Activated T-cell treated with anti-CD3 and anti-CD28 coated beads for 4 hours (primary cell): ENCODE measurements at places on chromosomes 2 and 18.

DNA sequence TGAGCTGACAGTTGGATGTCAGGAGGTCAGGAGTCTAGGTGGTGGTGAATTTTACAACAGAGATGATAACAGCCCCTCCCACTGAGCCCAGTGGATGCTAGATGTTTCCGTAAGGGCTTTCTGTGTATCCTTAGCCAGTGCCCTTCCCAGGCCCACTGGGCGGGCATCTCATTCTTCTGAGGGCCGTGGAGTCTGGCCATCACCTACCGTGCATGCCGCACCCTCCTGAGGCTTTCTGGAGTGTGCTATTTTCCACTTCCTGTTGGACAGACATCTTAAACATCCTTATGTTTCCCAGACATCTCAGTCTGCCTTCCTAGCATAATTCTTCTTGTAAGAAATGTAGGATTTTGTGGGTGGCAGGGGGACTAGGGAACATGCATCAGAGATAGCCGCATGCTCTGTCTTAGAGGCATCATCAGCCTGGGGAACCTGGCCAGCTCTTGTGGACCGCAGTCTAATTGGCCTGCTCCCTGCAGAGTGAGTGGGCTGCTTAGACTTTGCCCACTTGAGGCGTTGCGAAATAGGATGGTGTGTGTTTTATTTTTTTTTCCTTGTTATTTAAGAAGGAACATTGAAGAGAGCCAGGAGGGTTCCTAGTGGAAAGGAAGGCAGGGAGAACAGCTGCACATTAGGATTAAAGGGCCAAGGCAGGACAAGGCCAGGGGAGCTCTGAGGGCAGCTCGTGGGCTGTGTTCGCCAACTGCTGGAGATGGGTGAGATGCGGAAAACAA is 135.8 kb downstream of the SH3RF3 start:
- DNase-seq = no peak

DNA sequence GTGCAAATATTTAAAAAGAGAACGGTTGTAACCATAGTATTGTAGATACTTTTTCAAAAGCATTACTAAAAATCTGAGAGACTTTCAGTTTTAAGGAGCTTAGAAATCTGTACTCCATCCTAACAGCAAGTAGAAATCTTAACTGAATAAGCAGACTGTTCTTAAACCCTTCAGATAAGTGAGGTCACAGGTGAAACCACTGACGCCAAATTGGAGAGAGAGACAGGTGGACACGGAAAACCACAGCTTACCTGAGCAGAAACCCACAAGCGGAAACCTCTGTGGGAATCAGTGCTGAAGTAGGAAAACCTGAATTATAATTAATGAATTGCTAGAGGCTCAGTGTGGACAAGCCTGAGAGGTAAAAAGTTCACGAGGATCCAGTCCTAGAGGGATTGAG is 959.4 kb upstream of the CELF4 start:
- DNase-seq = no peak

- no peak for DNase-seq
Observed at GRCh38 chr18:69757733-69758132, 189.9 kb downstream of the CD226 start.

DNA sequence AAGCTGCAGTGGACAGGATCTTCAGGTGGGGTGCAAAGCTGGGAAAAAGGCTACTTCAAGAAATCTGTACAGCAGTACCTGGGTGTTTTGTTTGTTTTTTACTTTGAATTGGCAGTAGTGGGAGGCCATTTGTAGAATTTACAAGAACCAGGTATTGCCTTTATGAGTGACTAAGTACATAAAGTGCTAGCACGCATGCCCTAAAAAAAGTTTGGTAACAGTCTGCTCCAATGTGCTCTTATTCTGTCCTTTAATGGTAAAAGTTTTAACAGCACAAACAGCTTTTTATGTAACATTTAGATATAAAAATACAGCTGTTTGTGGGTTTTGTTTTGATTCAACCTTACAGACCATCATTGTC is 17.2 kb downstream of the REV1 start:
- no peak for DNase-seq

- no peak for DNase-seq
Observed at GRCh38 chr2:29446847-29447246, 331.6 kb downstream of the CLIP4 start.

GRCh38 chr18:36075862-36076587 is 8.7 kb upstream of the RPRD1A start:
- DNase-seq = no peak

DNA sequence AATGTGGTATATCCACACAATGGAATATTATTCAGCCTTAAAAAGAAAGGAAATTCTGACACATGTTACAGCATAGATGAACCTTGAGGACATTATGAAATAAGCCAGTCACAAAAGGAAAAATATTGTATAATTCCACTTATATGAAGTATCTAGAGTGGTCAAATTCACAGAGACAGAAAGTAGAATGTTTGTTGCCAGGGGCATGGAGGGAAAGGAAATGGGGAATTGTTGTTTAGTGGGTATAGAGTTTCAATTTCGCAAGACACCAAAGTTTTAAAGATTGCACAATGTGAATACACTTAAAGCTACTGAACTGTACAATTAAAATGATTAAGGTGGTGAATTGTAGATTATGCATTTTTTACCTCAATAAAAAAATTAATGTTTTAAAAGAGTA is 92.9 kb downstream of the TXNL1 start:
- DNase-seq = no peak

- DNase-seq = no peak
Observed at GRCh38 chr18:46587600-46587999, 69.4 kb downstream of the LOXHD1 start.

DNA sequence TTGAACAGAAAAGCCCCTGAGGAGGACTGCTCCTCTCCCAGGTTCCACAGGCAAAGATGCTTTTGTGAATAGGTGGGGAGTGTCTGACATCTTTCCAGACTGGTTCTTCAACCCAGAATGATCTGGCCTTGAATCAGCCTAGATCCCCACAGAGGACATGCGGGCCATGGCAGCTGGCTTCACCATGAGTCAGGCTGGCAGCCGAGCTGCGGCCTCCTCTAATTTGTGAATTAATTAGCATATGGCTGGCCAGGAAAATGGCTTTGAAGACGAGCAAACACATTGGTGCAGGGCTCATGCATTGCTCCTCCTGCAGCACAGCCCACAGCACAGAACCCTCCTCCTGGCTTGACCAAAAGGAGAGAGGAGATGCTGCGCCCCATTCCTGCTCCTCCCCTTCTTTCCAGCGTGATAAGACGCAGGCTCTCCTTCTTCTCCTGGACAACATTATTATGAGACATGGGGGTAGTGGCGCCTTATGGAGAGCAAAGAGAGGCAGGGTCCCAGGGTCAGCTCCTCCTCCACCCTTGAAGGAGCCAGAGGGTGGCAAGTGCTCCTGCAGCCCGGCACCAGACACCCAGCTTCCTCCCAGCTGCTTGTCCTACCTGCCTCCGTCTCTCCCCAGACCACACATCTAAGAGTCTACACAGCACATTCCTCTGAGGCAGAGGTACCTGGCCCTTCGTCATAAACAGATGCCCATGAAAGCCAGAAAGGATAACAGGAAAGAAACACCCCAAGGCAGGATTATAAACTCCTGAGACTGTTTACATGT is 66.7 kb downstream of the EDAR start:
- no peak for DNase-seq

- no peak for DNase-seq
Observed at GRCh38 chr2:46461709-46462171, 17.6 kb upstream of the TMEM247 start.

- DNase-seq = no peak
Observed at GRCh38 chr2:64214281-64215115, 70.3 kb upstream of the PELI1 start.

DNA sequence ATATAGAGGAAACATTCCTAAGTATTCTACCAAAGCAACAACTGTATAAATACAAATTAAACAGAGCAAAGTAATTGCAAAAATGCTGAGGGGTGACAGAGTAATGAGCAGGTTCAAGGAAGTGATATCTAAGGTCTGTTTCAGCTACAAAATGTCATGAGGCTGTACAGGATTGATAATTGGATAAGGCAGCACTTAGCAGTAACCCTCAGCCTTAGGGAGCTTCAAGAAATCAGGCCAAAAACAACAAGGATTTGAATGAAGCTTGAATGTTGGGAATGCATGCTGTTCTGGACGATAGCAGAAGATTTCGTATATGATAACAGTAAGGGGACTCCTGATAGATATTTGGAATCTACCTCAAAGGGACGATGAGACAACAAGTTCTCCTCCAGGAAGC is 142.0 kb upstream of the MMADHC start:
- no peak for DNase-seq

GRCh38 chr2:239606741-239607516 is 206.1 kb upstream of the HDAC4 start:
- DNase-seq = no peak

GRCh38 chr2:165843351-165843750 is 49.3 kb upstream of the GALNT3 start:
- no peak for DNase-seq

GRCh38 chr2:164597983-164598382 is 23.3 kb downstream of the GRB14 start:
- no peak for DNase-seq

DNA sequence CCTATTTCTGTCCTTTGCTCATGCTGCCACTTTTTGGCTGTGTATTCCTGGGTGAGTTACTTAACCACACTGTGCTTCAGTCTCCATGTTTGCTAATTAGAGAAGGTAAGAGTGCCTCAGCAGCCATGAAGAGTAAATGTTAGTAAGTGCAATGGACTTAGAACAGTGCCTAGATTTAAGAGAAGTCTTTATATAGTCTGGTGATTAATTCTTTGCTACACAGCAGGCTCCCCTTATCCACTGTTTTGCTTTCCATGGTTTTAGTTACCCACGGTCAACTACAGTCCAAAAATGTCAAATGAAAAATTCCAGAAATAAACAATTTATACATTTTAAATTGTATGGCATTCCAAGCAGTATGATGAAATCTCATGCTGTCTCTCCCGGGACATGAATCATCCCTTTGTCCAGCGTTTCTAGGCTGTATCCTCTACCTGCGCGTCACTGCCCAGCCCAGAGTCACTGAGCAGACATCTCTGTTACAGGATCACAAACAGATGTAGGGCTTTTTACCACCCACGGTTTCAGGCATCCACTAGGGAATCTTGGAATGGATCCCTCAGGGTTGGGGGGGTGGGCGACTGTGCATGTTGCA is 91.0 kb downstream of the CTIF start:
- no peak for DNase-seq

DNA sequence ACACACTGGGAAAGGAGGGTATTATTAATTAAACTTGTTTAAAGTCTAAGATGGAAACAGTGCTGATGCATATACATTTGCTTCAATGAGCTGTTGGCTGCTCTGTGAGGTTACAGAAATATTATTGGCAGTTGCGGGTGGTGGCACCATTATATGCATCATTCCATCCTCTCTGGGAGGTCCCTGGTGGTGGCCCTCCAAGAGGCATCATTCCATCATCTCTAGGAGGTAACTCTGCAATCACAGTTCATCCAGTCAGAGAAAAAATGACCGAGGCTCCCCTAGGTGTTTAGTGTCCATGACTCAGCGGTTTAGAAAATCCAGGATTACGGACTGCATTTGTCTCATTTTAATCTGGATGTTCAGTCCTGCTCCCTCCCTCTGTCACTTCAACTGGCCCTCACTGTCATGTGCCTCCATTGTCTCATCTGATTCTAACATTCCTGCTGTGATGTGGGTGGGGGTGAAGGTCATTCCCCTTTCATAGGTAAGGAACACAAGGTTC is 15.4 kb downstream of the AFF3 start:
- DNase-seq = no peak

- DNase-seq = no peak
Observed at GRCh38 chr2:45013229-45014015, 4.2 kb upstream of the SIX2 start.

GRCh38 chr2:104233591-104233990 is 620.3 kb upstream of the POU3F3 start:
- no peak for DNase-seq

DNA sequence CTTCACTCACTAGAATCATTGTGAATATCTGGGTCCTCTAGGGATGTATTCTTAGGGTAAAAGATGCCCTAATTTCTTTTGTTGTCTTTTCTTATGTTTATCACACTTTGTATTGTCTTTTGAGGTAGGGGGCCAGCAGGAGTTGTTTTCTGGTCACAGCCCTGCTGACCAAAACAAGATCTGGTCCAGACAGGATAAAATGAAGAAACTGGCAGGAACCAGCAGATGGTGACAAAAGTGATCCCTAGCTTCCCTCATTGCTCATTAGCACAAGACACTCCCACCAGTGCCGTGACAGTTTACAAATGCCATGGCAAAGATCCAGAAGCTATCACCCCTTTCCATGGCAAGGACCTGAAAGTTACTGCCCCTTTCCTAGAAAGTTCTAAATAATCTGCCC is 81.7 kb upstream of the CCDC85A start:
- no peak for DNase-seq

- no peak for DNase-seq
Observed at GRCh38 chr2:30798536-30798991, 8.7 kb downstream of the CAPN13 start.

DNA sequence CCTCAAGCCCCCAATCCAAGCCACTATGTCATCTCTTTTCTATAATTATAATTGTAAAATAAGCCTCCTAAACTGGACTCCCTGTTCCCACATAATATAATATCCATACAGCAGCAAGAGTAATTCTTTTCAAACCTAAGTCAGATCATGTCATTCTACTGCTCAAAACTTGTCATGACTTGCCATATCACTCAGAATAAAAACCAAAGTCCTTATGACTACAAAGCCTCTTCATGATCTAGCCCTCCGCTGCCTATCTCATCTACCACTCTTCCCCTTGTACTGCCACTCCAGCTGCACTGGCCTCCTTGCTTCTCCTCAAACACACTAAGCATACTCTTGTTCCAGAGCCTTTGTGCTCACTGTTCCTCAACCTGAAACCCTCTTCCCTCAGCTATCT is 69.9 kb downstream of the MEMO1 start:
- DNase-seq = no peak

- no peak for DNase-seq
Observed at GRCh38 chr2:18585526-18585925, 3.8 kb downstream of the NT5C1B start.

DNA sequence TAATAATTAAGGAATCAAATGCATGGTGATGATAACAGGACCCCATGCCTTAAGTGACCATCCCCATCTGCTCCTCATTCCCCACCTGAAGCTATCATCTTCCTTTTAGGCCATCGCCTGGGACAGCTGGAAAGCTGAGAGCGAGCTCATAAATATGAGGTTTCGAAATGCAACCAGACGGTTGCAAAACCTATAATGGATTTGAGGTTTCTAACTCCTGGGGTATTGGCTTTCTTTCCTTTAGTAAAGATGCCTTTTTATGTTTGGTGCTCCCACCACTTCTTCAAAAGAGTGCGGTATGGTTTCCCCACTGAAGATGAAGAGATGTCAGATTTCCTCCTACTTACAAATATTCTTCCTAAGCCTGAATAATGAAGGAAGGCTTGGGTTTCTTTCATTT is 1589.5 kb upstream of the PIK3C3 start:
- no peak for DNase-seq

GRCh38 chr18:9082711-9083510 is 19.6 kb upstream of the NDUFV2 start:
- peak; percentile 45 for DNase-seq

GRCh38 chr2:36318547-36318946 is 37.0 kb upstream of the CRIM1 start:
- DNase-seq = no peak

- DNase-seq = peak; percentile 40
Observed at GRCh38 chr2:230575642-230576324, 136.9 kb upstream of the CAB39 start.

- DNase-seq = no peak
Observed at GRCh38 chr18:74797577-74798151, 200.0 kb downstream of the ZNF407 start.
